ENCODE measurements at places on chromosomes 2 and 18.

DNA sequence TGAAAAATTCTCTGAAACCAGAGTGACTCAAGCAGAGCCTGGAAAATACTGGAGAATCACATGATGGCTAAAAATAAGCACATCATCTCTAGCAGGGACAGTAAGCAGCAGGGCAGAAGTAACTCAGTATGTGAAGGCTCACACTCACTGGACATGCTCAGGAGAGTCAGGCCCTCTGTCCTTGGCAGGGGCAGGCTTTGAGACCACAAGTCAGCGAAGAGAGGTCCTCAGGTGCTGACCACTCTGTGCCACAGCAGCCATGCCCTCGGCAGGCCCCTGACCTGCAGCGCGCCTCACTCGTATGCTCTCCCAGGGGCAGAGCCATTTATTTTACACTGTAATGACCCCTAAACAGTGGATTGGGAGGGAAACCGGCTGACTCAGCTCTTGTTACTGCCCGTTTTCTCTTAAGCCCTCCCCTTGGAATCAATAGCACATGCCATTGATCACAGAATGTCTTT, 76.8 kb downstream of the MAPRE2 start:
- no peak for DNase-seq

DNA sequence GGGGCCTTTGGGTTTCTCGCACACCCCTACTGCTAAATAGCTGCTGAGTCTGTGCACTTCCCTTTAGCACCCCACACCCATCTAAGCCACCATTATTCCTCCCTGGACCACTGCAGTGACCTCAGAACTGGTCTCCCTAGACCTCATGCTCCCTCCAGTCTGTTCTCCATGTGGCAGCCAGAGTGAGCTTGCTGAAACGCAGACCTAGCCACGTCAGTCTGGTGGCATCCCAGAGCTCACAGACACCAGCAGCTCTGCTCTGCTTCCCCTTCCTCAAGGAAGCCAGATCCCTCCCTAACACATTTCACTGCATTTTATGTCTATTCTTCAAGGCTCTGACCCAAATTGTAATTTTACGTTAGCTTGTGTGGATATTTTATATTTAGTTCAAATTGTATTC, 144.4 kb downstream of the DYSF start:
- no peak for DNase-seq

GRCh38 chr2:216687646-216688045, 7.7 kb downstream of the IGFBP5 start:
- no peak for DNase-seq

DNA sequence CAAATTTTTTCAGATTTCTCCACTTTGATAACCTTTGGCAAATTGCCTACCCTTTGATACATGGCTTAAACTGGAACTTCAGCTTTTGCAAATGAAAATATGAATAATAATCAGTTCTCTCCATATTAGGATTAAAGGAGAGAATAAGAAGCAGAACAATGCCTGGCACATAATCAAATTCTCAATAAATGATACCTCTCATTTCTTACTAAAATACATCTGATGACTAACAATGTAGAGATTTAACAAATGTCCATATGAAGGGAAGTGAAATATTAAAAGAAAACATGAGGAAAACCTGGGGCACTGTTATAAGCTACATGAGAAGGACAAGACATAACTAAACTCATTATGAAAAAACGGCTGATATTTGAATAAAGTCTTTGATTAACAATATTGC, 1103.6 kb downstream of the LRP1B start:
- DNase-seq, result no peak

DNA sequence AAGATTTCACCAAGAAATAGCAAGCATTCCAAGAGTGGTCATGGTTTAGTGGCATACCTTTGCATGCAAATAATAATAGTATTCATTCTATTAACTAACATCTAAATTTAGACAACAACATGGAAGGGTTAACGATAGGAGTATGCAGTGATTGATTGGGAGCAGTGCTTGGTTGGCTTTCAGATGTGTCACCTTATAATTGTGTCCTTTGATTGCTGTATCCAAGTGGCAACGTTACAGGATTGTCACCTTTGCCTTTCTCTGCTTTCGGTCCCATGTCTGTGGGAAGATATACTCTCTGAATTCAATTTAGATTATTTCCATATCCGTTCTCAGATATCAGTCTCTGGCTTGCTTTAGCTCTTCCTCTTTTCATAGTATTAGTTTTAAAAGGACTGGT, 152.8 kb upstream of the MAP3K20 start:
- no peak for DNase-seq

DNA sequence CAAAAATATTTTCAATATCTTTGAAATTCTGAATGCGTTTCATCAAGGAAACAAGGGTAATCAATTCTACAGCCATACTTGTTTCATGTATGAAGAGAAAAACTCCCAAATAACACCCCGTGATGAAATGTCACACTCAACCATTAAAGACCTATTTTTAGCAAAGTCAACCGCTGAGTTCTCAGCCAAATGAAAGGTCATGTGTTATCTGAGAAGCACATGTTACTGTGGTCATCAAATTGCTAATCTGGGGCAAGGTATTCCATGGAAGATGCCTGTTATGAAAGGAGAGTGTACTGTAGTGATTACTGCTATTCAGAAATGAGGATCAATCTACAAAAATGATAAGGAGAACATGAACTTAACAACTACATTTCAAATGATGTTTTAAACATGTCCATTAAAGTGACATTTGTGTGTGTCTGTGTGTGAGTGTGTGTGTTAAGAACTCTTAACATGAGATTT, 126.7 kb downstream of the BCL2 start:
- DNase-seq, result peak; percentile 55

DNA sequence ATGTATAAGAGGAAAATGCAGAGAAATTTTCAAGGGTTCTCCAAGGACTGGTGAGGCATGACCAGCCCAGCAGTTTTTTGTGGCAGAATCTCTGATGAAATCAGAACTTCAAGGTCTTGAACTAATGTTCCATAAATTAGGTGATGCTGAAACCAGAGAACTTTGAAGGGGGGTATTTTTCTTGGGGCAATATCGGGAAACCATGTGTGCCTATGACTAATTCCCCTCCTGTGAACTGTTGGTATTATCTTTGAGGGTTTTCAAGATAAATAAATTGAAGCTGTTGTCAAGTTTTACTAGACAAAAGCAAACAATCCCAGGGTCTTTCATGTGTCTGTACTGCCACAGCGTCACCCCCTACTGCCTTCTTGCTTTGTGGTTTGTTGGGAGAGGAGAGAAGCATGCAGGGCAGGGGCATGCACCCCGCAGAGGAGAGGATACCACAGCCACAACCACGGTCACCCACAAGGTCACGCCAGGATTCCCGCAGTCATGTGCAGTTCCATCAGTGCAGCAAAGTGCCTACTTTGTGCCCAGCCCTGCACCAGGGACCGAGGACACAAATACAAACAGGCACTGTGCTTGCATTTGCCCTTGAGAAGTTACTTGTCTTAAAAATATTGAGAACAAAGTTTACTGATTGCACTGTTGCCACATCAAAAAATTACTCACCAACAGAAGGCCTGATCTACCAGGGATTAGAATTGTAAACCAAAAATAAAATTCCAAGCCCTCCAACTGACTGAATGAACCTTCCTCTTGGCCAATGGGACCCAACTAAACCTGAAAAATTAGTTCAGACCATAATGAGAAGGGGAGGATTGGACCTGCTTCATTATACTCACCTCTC, 413.3 kb upstream of the TRIB2 start:
- no peak for DNase-seq

DNA sequence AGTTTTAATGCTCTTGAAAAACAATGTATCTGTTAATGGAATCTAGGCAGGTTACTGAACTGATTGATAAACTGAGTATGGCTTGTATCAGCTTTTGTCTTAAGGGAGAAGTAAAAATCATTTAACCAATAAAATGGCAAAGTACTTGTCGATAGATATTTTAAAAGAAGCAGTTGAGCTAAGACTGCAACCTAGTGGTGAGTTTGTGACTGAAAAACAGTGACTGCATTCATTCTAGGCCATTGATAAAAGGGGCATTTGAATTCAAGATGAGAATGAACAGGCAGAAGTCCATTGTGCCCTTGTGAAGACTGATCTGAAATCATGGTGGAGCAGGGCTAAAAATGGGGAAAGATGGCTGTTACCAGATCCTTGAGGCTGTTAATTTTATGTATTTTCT, 59.4 kb upstream of the MSTN start:
- DNase-seq, result no peak

DNA sequence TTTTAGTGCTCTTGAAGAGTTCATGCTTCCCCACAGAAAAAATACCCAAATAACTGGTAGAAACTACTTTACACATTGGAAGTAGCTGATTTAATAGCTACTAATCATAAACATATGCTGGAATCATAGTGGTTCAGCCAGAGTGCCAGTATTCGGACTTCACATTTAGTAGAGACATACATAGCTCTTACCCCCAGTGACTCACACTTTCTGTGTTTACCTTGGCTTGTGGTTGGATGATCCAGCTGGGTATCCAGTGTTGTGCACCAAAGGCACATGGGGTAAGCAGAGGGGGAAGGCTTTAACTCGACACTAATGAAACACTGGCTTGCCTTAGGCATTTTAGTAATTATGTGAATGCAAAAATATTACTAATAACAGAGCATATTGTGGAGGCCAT, 18.1 kb downstream of the ARHGAP28 start:
- no peak for DNase-seq

- DNase-seq, result no peak
Measured at GRCh38 chr2:143383016-143383415, 253.8 kb downstream of the ARHGAP15 start.

DNA sequence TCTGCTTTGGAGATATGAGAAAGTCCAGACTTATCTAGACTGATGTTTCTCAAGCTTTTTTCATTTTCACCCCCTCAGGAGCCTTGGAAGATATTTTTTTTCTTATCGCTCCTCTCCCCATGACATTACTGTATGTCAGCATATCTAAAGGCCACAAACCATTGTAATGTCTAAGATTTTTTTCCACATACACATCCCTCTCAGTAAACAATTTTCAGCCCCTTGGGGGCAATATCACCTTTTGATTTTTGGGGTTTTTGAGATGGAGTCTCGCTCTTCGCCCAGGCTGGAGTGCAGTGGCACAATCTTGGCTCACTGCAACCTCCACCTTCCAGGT, 60.3 kb upstream of the REL start:
- DNase-seq, result no peak

- no peak for DNase-seq
Measured at GRCh38 chr18:55083461-55083860, 124.2 kb upstream of the CCDC68 start.

GRCh38 chr2:106876699-106877098, 9.3 kb downstream of the ST6GAL2 start:
- DNase-seq, result no peak

DNA sequence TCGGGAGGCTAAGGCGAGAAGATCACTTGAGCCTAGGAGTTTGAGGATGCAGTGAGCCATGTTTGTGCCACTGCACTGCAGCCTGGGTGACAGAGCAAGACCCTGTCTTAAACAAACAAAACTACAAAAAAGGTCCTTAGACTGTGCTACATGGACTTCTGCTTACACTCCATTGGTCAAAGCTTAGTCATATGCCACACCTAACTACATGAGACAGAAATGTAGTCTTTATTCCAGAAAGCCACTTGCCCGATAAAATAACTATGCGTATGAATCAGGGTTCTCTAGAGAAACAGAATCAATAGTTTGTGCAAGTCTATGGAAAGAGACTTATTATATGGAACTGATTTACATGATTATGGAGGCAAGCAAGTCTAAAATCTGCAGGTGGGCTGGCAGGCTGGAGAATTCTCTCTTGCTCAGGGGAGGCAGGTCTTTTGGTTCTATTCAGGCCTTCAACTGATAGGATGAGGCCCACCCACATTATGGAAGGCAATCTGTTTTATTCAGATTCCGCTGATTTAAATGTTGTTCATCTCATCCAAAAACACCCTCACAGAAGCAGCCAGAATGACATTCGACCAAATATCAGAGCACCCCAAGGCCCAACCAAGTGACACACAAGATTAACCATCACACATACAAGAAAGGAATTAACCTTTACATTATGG, 114.4 kb upstream of the SIX2 start:
- no peak for DNase-seq
